Uterus (tissue), 4 donors: ENCODE measurements at places on chromosomes 7 and 10.

DNA sequence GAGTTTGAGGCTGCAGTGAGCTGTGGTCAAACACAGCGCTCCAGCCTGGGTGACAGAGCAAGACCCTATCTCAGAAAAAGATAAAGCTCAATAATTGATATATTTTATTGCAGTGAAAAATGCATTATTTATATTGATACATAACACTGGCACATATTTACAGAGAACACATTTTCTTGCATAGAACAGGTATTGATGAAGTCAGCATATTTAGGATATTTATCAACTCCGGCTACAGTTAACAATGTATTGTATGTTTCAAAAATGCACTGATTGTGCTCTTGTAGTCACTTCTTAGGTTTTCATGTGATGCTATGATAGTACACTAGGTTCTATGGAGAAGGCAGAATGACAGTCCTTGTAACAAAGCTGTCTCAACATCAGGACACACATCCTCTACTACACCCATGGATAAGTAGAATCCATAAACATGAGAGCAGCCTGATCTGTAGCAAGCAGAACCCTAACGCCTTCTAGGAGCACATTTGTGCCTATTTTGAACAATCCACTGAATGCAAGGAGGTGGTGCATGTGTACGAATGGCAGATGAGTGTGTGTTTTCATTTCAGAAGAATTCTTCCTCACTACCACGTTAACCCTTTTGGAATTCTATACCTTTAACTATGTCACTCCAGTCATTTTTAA is 586.1 kb upstream of the CELF2 start:
- H3K27ac ChIP-seq, result no peak overlapping the region
- H3K36me3 ChIP-seq, result no peaks in the 10 kb centered on the region
- no peaks in the 10 kb centered on the region for H3K27me3 ChIP-seq

DNA sequence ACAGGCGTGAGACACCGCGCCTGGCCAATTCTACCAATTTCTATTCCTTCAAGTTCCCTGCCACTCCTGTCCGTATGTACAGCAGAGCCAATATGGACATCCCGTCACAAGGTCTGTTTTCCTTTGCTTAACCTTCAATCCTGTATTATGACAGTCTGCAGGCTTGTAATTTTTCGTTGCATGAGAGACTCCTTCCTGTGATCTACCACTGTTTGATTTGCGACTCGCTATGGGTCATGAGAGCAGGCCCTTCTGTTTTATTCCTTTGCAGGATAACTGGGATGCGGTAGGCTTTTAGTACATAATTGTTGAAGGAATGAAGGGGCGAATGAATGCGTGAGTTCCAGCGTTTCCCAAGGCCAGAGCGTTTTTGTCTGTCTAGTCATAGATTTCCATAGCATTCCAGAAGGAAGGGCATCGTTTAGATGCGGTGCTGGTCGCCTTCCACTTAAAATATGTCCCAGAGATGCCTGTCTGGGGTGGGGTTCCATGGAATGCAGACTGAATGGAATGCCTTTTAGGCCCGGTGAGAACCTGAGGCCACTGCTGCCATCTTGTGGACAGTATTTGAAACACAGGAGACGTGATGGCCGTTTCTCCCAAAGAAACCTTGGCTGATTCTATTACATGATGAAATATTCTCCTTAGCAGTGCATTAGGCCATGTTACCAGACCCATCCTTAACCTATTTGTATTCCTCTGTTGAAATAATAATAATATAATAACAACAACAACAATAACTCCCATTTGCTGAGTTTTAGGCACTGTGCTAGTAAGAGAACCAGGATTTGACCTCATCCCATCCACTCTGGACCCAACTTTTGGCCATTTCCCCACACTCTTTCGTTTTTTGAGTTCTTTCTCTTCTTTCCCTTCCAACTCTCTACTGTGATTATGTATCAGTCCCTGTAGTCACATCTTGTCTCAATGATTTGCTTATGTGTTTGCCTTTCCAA is 193.2 kb downstream of the MYOF start:
- no peaks in the 10 kb centered on the region for H3K36me3 ChIP-seq
- H3K27me3 ChIP-seq, result no peaks in the 10 kb centered on the region
- peak; percentile 29 for DNase-seq

- H3K4me3 ChIP-seq, result no peak overlapping the region
- DNase-seq, result no peak
- H3K4me1 ChIP-seq, result no peaks in the 10 kb centered on the region
- H3K27ac ChIP-seq, result no peak overlapping the region
- no peaks in the 10 kb centered on the region for H3K36me3 ChIP-seq
Observed at GRCh38 chr10:110153396-110153795, 54.0 kb upstream of the MXI1 start.

DNA sequence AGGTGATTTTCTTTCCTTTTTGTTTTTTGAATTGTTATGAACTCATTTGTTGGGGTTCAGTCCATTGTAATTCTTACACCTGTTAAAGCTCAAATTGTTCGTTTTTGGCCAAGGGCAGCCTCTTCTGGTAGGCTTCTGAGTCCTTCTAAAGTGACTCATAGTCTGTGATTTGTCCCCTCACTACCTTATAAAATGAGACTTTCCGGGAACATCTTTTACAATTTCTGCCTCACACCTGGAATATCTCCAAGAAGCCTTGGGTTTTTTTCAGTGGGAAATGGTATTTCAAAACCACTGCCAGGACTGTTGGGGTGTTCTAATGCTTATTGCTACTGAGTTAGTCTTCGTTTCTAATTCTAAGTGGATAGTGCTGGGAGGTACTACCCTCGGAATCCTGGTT is 56.7 kb downstream of the BMPR1A start:
- no peaks in the 10 kb centered on the region for H3K4me1 ChIP-seq
- H3K4me3 ChIP-seq, result no peak overlapping the region
- no peaks in the 10 kb centered on the region for H3K36me3 ChIP-seq
- H3K27me3 ChIP-seq, result no peaks in the 10 kb centered on the region
- peak overlapping the region; percentile 10 for H3K27ac ChIP-seq

GRCh38 chr7:90384433-90384832 is 18.8 kb upstream of the CLDN12 start:
- H3K4me3 ChIP-seq, result no peak overlapping the region
- no peaks in the 10 kb centered on the region for H3K27me3 ChIP-seq
- H3K36me3 ChIP-seq, result no peaks in the 10 kb centered on the region
- DNase-seq, result no peak
- H3K4me1 ChIP-seq, result no peaks in the 10 kb centered on the region

- no peaks in the 10 kb centered on the region for H3K27me3 ChIP-seq
- H3K4me1 ChIP-seq, result no peaks in the 10 kb centered on the region
- H3K4me3 ChIP-seq, result no peak overlapping the region
Observed at GRCh38 chr10:114920459-114920858, 17.5 kb upstream of the TRUB1 start.

- H3K4me1 ChIP-seq, result no peaks in the 10 kb centered on the region
- no peak for DNase-seq
- no peaks in the 10 kb centered on the region for H3K27me3 ChIP-seq
- H3K4me3 ChIP-seq, result no peak overlapping the region
- H3K27ac ChIP-seq, result no peak overlapping the region
Observed at GRCh38 chr10:47196691-47197090, 103.3 kb upstream of the GDF10 start.

DNA sequence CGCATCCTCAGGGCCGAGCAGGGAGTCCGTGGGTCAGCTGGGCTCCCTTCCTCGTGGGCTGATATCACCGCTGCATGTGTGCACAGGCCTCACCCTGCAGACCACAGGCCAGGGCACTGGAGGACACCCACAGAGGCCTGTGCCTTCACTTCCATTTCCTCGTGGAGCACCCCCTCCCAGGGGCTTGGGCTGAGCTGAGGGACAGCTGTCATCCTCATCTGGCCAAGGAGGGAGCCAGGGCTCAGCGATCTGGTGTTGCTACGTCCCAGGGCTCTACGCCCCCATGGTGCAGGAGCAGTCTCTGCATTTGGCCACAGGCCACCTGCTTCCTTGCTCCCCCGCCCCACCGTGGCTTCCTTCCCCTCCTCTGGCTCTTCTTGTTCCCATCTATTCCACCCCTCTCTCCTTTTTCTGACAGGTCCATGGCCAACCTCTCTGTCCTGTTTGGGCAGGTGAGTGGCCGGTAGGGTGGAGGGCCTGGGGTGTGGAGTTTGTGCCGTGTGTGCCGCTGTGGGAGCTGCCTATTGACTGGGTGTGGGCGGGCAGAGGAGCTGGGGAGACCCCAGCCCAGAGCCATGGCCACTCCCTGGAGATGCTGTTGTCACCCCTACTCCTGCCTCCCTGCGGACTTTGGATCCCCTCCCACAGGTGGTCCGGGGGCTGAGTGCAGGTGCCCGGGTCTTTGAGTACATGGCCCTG is 8.3 kb upstream of the ASIC3 start:
- peaks cover 11% of the 10 kb centered on the region for H3K4me1 ChIP-seq
- H3K27me3 ChIP-seq, result no peaks in the 10 kb centered on the region
- DNase-seq, result no peak
- H3K4me3 ChIP-seq, result no peak overlapping the region
- H3K36me3 ChIP-seq, result no peaks in the 10 kb centered on the region

DNA sequence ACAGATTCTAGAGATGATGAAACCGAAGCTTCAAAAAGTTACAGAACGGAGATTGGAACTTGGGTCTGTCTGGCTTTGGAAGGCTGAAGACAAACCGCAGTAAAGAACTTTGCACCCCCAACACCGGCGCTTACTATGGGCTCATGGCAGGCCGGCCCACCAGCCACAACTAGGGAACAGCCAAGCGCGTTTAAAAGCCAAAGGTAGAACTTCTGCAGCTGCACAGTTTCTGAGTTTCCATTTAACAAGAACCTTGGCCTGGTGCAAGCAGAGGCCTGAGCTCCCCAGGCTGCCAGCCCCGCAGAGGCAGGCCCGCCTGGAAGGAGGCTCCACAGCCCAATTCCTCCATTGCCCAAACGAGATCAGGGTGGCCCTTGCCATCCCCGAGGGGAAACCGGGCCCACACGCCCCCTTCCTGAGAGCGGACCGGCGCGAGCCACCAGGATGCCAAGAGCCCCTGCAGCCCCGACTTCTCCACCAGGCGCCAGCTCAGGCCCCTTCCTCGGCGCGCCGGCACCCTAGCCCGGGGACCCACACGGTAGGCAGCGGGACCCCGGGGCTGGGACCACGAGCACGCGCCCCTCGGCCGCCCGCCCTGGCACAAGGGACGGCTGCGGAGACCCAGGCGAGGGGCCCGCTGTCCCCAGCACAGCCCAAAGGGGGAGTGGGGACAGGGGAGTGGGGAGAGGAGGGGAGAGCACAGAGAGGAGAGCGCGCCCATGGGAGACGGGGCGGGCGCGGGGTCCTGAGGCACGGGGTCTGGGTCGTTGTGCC is 566 bp downstream of the MAD1L1 start:
- no peaks in the 10 kb centered on the region for H3K27me3 ChIP-seq
- no peaks in the 10 kb centered on the region for H3K36me3 ChIP-seq
- peak overlapping the region; percentile 61 for H3K27ac ChIP-seq

DNA sequence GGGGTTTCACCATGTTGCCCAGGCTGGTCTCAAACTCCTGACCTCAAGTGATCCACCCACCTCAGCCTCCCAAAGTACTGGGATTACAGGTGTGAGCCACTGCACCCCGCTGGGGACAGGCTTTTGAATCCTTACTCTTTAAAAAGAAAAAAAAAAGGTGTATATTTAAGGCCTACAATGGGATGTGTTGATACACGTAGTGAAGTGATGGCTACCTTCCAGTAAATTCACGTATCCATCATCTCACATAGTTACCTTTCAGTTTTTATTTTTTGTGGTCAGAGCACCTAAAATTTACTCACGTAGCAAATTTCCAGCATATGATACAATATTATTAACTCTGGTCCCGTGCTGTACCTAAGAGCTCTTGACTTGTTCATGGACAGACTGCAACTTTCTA is 119.5 kb upstream of the INSYN2A start:
- H3K27me3 ChIP-seq, result no peaks in the 10 kb centered on the region
- no peak for DNase-seq
- no peaks in the 10 kb centered on the region for H3K36me3 ChIP-seq
- no peaks in the 10 kb centered on the region for H3K4me1 ChIP-seq
- H3K27ac ChIP-seq, result no peak overlapping the region
- H3K4me3 ChIP-seq, result no peak overlapping the region

DNA sequence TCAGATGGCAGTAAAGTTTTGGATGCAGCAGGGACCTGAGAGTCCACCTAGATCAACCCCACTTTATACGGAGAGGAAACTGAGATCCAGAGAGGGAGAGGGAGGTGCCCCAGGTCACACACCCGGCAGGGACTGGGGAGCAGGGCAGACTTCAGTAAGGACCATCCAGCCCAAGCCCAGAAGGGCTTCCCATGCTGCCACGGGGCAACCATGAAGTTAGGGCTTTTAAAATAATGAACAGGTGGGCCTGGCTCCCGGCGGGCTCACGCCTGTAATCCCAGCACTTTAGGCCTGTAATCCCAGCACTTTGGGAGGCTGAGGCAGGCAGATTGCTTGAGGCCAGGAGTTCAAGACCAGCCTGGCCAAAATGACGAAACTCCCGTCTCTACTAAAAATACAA is 98.5 kb downstream of the HIP1 start:
- no peaks in the 10 kb centered on the region for H3K36me3 ChIP-seq
- H3K4me1 ChIP-seq, result no peaks in the 10 kb centered on the region
- H3K27me3 ChIP-seq, result no peaks in the 10 kb centered on the region

- no peaks in the 10 kb centered on the region for H3K27me3 ChIP-seq
- H3K36me3 ChIP-seq, result no peaks in the 10 kb centered on the region
- no peak for DNase-seq
- no peaks in the 10 kb centered on the region for H3K4me1 ChIP-seq
- H3K4me3 ChIP-seq, result no peak overlapping the region
- no peak overlapping the region for H3K27ac ChIP-seq
Observed at GRCh38 chr10:127921075-127921752, 14.3 kb downstream of the PTPRE start.

GRCh38 chr7:138632826-138633602 is 68.1 kb downstream of the SVOPL start:
- no peaks in the 10 kb centered on the region for H3K4me1 ChIP-seq
- no peak overlapping the region for H3K4me3 ChIP-seq
- DNase-seq, result no peak
- H3K36me3 ChIP-seq, result no peaks in the 10 kb centered on the region
- H3K27me3 ChIP-seq, result no peaks in the 10 kb centered on the region
- no peak overlapping the region for H3K27ac ChIP-seq

GRCh38 chr7:110311556-110311955 is 779.4 kb upstream of the LRRN3 start:
- no peak overlapping the region for H3K27ac ChIP-seq
- no peak for DNase-seq
- no peak overlapping the region for H3K4me3 ChIP-seq
- H3K27me3 ChIP-seq, result no peaks in the 10 kb centered on the region
- no peaks in the 10 kb centered on the region for H3K36me3 ChIP-seq

DNA sequence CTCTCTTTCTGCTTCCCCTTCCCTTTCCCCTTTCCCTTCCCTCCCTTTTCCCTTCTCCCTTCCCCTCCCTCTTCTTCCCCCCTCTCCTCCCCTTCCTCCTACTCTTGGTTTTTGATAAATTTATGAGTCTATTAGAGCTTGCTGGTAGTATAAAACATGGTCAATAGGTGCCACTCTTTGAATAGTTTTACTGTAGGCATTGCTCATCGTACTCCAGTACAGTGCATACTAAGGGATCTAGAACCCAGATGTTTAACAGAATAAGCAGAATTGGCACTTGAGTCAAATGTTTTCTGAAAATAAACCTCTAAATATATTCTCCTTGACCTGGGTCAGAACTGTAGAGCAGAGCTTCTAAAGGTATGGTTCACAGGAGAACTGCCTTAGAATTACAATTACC is 126.7 kb downstream of the SORCS3 start:
- H3K4me1 ChIP-seq, result no peaks in the 10 kb centered on the region
- H3K27ac ChIP-seq, result no peak overlapping the region
- H3K36me3 ChIP-seq, result no peaks in the 10 kb centered on the region
- H3K27me3 ChIP-seq, result no peaks in the 10 kb centered on the region
- no peak overlapping the region for H3K4me3 ChIP-seq
